H54 (cell line): ENCODE measurements at places on chromosomes 12 and 14.

- no peak for DNase-seq
Observed at GRCh38 chr14:68364792-68365192, 428.1 kb downstream of the ZFP36L1 start.

GRCh38 chr14:91215381-91215780 lies 29.1 kb downstream of the GPR68 start:
- no peak for DNase-seq

GRCh38 chr14:25041898-25042297 lies 8.0 kb downstream of the STXBP6 start:
- DNase-seq = no peak

DNA sequence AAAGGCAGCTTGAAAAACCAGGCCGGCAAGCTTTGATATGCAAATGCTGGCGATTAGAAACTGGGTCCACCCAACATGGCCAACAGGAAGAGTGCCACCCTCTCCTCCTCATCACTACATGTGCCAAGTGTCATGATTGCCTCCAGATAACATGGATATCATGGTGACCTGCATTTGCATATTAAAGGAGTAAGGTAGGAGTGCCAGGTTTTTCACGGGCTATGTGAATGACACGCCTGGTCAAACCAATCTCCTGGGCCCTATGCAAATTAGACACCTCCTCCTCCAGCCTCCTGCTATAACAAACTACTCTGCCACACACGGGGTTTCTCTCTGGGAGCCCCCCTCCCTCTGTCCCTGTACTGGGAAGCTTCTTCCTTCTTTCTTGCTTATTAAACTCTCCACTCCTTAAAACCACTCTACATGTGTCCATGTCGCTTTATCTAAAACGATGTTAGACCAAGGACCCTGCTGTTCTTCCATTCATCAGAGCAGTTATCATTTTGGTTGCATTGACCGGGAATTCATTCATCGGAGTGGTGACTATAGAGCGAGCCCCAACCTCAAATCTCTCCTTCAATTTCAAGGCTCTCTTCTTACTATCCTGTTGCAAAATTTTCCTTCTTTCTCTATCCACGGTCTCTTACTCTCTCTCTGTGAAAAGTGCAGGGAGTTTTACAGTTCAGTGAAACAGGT lies 27.5 kb downstream of the APOBEC1 start:
- no peak for DNase-seq

DNA sequence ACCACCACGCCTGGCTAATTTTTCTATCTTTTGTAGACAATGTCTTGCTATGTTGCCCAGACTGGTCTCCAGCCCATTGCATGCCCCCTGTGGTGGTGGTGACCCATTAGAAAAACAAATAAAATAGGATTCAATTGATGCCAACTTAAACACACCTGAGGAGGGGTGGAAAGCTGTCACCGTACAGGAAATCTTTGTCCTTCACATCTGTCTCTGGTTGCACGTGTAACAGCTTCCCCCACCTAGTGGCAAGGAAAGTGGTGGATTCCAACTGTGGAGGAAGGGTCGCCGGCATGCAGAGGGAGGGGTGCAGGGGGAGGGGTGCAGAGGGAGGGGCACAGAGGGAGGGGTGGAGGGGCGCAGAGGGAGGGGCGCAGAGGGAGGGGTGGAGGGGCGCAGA lies 26.1 kb upstream of the GPR68 start:
- DNase-seq = no peak

DNA sequence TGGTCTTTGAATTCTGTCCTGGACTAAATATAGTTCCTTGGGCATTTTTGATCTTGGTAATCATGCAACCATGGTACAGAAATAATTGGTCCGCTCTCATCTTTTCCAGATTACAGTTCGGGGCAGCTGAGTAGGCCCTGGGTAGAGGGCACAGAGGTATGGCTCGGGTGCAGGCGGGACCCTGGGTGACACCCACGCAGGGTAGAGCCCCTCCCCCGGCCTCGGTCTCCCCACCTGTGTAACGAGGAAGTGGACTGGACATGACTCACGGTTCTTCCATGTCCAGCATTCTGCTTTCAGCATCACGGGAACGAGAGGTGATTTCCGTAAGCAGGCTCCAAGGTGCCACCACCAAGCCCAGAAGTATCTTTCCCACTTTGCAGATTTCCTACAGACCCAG lies 91.0 kb upstream of the DIO3 start:
- no peak for DNase-seq

GRCh38 chr12:66164349-66164821 lies 5.4 kb downstream of the TMBIM4 start:
- no peak for DNase-seq

DNA sequence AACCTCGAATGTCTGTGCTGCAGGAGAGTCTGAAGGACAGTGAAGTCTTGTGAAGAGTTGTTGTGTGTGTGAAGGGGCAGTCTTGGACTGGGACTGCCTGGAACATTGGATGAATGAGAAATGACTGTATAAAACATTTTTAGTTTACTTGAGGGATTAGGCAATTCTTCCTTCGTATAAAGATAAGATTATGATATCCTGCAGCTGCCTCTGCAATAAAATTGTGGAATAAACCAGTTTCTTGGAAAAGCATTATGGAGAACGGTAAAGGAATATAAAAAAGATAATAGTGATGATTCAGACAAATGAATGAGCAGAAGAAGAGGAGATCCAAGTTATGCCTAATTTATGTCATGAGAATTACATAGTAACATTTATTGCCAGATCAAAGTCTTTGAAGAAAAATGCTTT lies 30.9 kb upstream of the LUM start:
- no peak for DNase-seq

- no peak for DNase-seq
Observed at GRCh38 chr14:49159081-49159480, 427.1 kb downstream of the RPS29 start.

DNA sequence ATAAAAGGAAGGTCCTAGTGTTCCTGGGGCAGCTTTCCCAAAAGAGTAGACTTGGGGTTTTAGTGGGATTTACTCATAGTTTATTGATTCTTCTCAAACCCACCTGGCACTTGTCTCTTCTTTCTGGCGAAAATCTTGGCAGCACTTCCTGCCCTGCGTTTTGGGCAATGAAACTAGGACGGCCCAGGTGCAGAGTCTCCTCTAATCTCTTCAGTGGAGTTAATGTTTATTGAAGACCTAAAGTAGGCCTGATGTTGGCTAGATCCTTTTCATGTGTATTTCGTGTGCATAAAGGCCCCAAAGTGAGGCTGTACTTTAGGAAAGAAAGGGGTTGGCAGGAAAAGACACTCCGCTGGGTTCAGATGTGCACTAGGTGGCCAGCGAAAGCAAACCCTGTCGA lies 5.1 kb downstream of the WNT5B start:
- DNase-seq = no peak

- peak; percentile 83 for DNase-seq
Observed at GRCh38 chr12:54032627-54033100, at the start of gene HOXC5. TSS of gene HOXC5 (plus strand) at chr12:54033050. CDS start at chr12:54033123, 73 bp downstream.

- no peak for DNase-seq
Observed at GRCh38 chr14:92637228-92637627, 111.2 kb downstream of the LGMN start.

- DNase-seq = no peak
Observed at GRCh38 chr12:44294649-44295048, 458.8 kb downstream of the TMEM117 start.

GRCh38 chr14:68418174-68419118 lies 374.4 kb downstream of the ZFP36L1 start:
- no peak for DNase-seq

GRCh38 chr14:53491256-53491883 lies 338.2 kb upstream of the DDHD1 start:
- DNase-seq = no peak

DNA sequence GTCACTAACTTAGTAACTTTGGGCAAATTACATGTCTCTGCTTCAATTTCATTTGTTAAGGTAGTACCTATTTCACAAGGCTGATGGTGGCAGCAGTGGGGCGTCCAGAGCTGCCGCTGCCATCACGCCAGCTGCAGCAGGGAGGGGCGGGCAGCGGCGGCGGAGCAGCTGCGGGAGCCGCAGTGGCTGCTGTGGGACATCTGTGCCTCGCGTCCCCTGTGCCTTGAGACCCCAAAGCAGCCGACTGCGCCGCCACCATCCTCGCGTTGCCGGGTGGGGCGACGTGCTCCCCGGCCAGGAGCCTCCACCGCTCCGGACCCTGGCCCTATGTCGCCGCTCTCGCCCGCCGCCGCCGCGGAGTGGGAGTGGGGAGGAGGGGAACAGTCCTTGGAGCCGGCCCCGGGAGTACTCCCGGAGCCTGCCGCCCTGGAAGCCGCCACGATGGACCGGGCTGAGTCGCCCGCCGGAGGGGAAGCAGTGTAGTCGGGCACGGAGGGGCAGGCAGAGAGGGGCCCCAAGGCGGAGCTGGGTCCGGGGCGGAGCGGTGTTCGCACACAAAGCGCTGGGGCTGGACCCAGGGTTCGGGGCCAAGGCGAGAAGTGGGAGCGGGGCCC lies 51.4 kb downstream of the A2M start:
- no peak for DNase-seq

DNA sequence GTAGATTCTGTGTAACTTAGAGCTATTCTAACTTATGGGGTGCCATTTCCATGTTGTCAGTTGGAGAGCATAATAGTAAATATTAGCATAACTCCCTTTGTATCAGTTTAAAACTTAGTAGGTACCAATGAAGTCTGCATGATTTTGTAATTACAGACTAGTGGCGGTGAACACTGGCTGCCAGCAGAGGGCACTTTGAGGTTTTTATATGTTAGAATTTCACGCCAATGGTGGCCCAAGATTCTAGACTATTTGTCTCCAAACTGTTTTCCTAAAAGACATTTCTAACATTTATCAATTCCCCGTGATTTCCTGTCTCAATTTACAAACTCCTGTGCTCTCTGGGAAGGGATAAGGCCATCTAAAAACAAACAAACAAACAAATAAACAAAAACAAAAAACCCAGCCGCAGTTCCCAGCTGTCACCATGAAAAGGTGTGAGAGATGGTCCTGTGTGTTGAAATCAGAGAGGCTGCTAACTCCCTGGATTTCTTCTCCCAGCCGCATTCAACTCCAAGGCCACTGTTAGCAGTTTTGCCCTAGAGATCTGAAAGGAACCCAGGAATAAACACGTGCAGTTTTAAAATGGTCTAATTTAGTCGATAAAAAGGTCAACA lies 57.6 kb downstream of the BRMS1L start:
- DNase-seq = no peak

DNA sequence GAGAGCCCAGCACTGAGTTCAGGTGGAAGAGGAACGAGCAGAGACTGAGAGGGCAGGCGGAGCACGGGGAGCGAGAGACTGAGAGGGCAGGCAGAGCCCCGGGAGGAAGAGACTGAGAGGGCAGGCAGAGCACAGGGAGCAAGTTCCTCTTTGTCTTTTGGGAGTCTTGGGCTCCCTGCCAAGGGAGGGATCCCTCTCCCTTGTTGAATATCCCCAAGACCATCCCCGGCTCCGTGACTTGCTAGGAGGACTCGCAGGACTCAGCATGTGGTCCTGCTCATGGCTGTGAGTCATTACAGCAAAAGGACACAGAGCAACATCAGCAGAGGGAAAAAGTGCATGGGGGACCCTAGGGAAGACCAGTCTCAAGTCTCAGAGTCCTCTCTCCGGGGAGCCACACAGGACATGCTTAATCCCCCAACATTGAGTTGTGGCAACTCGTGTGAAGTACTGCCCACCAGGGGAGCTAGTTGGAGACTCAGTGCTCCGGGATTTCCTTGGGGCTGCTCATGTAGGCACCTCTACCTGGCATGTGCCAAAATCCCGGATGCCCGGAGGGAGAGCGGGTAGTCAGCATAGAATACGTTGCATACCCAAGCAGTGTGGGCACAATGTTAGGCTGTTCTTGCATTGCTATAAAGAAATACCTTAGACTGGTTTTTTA lies 81.0 kb downstream of the CCDC92 start:
- peak; percentile 38 for DNase-seq

DNA sequence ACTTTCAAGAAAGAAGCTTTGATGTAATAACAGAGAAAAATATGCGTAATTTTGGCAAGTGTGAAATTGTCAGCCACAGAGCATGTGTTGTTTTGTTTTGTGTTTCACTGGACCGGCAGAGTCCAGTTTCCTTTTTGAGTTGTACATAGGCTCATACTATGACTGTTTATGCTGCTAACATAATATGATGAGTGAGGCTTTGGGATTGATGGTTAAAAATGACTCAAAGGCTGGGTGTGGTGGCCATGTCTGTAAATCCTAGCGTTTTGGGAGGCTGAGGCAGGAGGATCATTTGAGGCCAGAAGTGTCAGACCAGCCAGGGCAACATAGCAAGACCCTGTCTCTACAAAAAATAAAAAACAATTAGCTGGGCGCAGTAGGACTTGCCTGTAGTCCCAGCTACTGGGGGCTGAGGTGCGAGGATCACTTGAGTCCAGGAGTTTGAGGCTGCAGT lies 487.9 kb downstream of the PCNX1 start:
- no peak for DNase-seq

DNA sequence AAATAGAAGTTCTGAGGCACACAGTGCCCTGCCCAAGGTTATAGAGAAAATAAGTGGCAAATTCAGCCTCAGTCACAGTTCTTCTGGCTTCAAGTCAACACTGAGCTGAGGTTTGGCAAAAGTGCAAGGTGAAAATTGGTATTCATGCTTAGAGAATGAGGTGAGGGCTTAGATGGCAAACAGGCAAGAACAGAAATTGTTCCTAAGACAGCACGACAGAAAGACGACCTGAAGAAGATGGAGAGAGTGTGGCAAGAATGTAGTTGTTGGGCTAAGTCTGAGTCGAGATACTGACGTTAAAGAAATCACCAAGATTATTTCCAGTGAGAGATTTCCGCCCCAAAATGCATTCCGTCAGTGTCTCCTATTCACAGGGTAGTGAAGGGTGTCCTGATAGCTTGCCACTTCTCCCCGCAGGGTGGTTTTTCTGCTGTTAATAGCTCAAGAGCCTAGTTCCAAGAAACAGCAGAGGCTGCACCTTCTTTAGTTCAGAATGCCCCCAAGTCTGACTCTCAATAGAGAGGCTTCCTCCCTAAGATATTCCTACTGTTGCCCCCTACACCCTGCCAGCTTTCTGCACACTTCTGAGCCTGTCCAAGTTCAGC lies 260.8 kb upstream of the AMIGO2 start:
- DNase-seq = no peak
